CD8-positive, alpha-beta T cell (primary cell): ENCODE measurements at places on chromosomes 16 and 17. TPM values are rescaled to one million over a fixed set of nuclear protein-coding genes. Genes with fewer than 3 reads are reported as not detected.

DNA sequence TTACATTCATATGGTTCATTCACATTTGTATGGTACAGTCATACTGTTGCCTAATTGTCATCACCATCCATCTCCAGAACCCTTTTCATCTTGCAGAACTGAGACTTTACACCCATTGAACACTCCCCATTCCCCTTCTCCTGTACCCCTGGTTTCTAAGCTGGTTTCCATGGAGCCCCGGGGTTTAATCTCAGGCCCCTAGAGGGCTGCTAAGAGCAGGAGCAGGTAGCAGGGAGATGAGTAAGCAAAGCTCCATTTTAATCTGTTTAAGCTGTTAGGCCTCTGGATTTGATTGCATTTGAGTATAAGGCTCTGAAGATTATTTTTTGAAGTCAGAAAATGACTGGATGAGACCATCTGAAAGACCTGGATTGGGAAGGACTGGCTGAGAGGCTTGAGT lies 68.5 kb upstream of the RPL38 start:
- DNase-seq: no peak

DNA sequence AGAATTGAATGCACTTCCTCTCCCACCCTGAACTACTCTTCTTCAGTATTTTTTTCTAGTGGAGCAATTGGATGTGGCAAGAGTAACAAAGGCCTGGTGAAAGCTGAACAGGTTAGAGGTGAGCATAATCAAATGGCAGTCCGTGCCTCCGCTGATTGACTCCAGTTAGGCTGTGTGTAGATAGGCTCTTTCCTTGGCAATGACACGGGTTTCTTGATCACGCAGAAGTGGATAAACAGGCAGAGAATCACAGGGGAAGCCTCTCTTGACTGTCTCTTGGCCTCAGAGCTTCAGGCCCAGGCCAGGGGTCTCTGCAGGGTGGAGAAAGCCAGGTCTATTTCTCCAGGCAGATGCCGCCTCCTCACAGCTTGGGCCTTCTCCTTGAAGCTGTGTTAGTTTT lies 4.2 kb downstream of the CD300LB start:
- no peak for DNase-seq

GRCh38 chr16:73048292-73049080 lies 558 bp upstream of the ZFHX3 start:
- DNase-seq: no peak

The PPP1R1B gene
- total RNA-seq: not detected

GRCh38 chr17:80598813-80599545 lies 54.3 kb downstream of the RPTOR start:
- no peak for DNase-seq

The ABCC3 gene
- not detected for total RNA-seq

- DNase-seq: no peak
These were observed 44.6 kb downstream of the SMIM36 start for GRCh38 chr17:55466671-55467070.

DNA sequence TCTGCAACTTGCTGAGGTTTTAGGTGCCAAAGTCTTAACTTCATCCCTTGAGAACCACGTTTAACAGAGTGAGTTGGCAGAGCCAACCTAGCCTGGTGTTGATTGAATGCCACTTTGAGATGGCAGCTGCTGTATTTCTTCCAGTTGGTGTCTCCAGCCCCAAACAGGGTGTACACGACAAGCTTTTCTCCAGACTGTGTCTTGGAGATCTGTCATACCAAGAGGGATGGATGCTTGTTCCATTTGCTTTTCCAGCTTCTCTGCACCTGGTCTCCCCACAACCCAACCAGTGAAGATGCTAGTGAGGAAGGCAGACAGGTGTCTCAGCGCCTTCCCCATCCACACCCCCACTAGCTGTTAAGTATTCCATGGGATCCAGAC lies 141.1 kb upstream of the HS3ST2 start:
- DNase-seq: no peak

The CHST4 gene
- not detected for total RNA-seq

DNA sequence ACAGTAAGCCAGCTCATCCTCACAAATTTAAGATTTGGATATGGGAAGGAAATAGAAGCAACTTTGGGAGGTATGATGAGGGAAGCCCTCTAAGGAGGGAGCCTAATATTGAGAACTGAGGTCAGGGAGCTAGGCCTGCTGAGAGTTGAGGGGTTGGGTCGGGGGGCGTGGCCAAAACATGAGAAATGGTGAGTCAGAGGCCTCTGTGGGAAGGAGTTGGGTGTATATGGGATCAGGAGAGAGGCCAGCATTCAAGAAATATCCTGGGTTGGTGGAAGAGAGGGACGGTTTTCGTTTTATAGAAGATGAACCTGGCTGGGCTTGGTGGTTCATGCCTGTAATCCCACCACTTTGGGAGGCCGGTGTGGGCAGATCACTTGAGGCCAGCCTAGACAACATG lies 48.4 kb downstream of the CLEC16A start:
- no peak for DNase-seq

The FAM20A gene
- not detected for total RNA-seq

The HP gene
- not detected for total RNA-seq

GRCh38 chr17:82297280-82297713 lies 20.1 kb downstream of the CD7 start:
- DNase-seq: peak; percentile 69

GRCh38 chr17:45855691-45856336 lies 11.1 kb downstream of the SPPL2C start:
- no peak for DNase-seq

The KCNH6 gene
- not detected for total RNA-seq
